ENCODE measurements at places on chromosomes 5 and 9. TPM values are rescaled to one million over a fixed set of nuclear protein-coding genes. Genes with fewer than 3 reads are reported as not detected.

Gene NUTM2F
- total RNA-seq: not detected

DNA sequence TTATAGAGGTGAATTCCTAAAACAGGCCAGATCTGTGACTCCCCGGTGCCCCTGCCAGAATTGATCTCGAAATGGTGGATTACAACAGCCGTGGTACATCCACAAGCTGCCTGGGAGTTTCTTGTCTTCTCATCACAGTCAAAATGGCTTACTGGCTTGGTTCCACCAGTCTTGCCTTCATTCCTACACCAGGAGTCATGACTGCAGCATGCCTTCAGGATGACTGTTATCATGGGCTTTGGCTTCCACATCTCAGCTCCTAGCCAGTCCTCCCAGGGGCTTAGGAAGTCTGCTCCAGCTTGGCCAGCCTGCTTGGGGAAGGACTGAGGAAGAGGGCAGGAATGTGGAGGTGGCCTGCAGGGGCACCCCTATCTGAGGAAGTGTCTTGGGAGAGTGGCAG, 132.9 kb upstream of the NR3C1 start:
- H3K4me1 ChIP-seq: no peaks in the 10 kb centered on the region
- DNase-seq: peak; percentile 18
- no peaks in the 10 kb centered on the region for H3K27me3 ChIP-seq

GRCh38 chr5:89991592-89991991, 418.0 kb downstream of the CETN3 start:
- H3K4me3 ChIP-seq: no peak overlapping the region
- no peaks in the 10 kb centered on the region for H3K36me3 ChIP-seq
- no peak overlapping the region for H3K27ac ChIP-seq
- H3K4me1 ChIP-seq: no peaks in the 10 kb centered on the region

DNA sequence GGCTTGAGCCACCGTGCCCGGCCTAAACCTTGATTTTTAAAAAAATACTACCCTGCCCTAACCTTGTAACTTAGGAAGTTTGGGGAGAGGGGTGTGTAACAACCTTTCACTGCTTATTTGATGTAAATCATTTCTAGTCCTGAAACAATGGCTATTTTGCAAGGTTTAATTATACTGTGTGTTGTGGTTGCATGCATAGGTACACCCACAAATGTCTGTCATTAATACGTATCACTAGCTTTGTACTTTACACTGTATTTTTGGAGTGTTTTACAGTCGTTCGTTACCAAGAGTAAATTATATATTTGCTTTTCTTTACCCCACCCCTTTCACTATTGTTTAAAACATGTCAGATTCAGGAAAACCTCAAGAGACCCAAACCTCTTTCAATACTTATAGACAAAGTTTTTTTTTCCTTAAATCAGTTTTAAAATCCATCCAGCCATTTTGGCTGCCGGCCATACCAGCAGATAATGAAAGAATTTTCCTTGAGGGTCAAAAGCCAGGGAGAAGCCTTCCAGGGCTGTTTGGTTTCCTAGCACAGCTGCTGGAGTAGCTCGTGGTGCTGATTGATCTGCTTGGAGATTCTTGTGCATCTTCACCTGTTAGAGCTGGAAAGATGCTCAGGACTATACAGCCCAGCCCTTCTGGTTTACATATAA, 50.7 kb downstream of the DOCK8 start:
- H3K4me3 ChIP-seq: no peak overlapping the region
- H3K4me1 ChIP-seq: no peaks in the 10 kb centered on the region
- no peak overlapping the region for H3K27ac ChIP-seq

Gene CYLC2
- total RNA-seq: not detected

GRCh38 chr9:97933297-97933998, 4.5 kb downstream of the HEMGN start:
- no peak overlapping the region for H3K27ac ChIP-seq
- H3K4me3 ChIP-seq: no peak overlapping the region
- no peaks in the 10 kb centered on the region for H3K4me1 ChIP-seq
- H3K27me3 ChIP-seq: peaks cover 71% of the 10 kb centered on the region
- no peak for DNase-seq

DNA sequence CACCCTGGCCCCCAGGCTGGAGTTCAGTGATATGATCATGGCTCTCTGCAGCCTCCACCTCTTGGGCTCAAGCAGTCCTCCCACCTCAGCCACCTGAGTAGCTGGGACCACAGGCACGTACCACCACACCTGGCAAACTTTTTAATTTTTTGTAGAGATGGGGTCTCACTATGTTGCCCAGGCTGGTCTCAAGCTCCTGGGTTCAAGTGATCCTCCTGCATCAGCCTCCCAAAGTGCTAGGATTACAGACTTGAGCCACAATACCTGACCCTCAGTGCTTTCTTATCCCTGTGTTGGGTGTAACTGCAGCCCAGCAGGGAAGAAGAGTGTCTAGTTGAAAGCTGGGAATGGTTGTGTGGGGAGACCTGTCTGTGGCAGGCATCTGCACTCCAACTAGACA, 10.9 kb downstream of the PTPA start:
- H3K4me3 ChIP-seq: no peak overlapping the region
- H3K27me3 ChIP-seq: no peaks in the 10 kb centered on the region
- H3K36me3 ChIP-seq: peaks cover 2% of the 10 kb centered on the region
- H3K4me1 ChIP-seq: peaks cover 10% of the 10 kb centered on the region

Gene FGFR4
- 3.8 TPM for total RNA-seq

DNA sequence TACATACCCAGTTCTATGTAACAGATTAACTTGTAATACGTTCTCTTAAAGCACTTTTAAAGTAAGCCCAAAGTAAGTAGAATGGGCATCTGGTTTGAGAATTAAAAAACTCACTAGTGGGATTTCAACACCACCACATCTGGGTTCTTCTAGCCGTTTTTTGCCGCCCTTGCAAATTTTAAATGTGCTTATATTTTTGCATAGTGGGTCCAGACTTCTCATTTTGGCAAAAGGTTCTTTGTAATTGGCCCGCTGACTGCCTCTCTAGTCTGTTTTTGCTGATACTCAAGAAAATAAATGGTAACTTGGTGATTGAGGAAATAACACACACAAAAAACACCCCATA, 582 bp upstream of the FBXO4 start:
- H3K4me1 ChIP-seq: peaks cover 22% of the 10 kb centered on the region
- H3K4me3 ChIP-seq: peak overlapping the region; percentile 66
- peak overlapping the region; percentile 92 for H3K27ac ChIP-seq
- peak; percentile 4 for DNase-seq
- no peaks in the 10 kb centered on the region for H3K27me3 ChIP-seq

GRCh38 chr5:163612358-163613149, 107.1 kb downstream of the MAT2B start:
- no peak for DNase-seq
- no peaks in the 10 kb centered on the region for H3K27me3 ChIP-seq
- no peaks in the 10 kb centered on the region for H3K36me3 ChIP-seq
- H3K27ac ChIP-seq: no peak overlapping the region
- no peak overlapping the region for H3K4me3 ChIP-seq
- no peaks in the 10 kb centered on the region for H3K4me1 ChIP-seq

DNA sequence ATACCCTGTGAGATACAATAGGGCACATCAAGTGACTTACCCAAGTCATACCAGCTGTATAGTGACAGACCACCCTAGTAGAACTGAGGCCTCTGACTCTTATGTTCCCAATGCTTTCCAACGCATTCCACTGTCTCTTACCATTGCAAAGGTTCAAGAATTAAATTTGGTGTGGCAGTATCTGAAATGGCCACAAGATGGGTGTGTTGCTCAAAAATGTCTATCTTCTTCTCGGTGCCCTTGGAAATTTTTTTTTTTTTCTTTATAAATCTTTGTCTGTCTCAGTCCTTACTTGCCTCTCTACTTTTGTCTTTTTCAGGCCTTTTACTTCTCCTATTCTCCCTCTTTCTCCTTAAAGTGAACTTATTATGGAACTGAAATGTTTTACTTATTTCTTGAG, 48.4 kb downstream of the GPR21 start:
- no peak overlapping the region for H3K27ac ChIP-seq
- H3K4me3 ChIP-seq: no peak overlapping the region
- no peaks in the 10 kb centered on the region for H3K36me3 ChIP-seq
- no peaks in the 10 kb centered on the region for H3K27me3 ChIP-seq
- H3K4me1 ChIP-seq: no peaks in the 10 kb centered on the region

Gene PRDM9
- not detected for total RNA-seq

GRCh38 chr5:178282391-178282790, 49.8 kb upstream of the PHYKPL start:
- DNase-seq: no peak
- H3K36me3 ChIP-seq: no peaks in the 10 kb centered on the region
- no peaks in the 10 kb centered on the region for H3K27me3 ChIP-seq
- H3K4me1 ChIP-seq: no peaks in the 10 kb centered on the region
- H3K4me3 ChIP-seq: no peak overlapping the region

DNA sequence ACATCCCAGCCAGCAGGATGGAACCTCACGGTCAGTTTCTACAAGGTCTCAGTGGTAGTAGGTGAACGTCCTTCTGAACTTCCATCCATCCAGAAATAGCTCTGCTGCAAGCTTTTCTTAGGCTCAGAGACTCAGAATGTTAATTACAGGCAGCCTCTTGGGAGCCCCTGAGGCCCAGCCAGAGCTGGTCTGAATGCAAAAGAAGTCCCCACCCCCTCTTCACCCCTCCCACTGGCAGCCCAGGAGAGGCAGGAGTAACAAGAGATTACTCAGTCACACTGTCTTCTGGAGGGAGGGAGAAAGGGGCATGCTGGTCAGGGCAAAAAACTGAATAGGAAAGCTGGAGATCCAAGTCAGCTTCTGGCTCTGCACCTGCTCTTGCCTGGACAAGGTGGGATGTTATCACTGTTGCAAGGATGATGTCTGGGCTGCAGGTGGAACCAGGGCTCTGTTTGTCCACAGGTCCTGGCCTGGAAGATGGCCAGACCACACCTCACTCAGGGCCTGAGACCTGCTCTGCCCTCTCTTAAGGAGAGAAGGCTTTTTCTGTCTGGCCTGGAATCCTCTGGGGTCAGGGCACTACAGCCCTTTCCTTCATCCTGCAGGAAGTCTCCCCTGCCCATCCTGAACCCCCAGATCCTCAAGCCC, 9.1 kb downstream of the ENHO start:
- H3K27ac ChIP-seq: no peak overlapping the region
- no peak for DNase-seq
- H3K36me3 ChIP-seq: no peaks in the 10 kb centered on the region
- H3K4me3 ChIP-seq: no peak overlapping the region
- peaks cover 7% of the 10 kb centered on the region for H3K27me3 ChIP-seq
- no peaks in the 10 kb centered on the region for H3K4me1 ChIP-seq

DNA sequence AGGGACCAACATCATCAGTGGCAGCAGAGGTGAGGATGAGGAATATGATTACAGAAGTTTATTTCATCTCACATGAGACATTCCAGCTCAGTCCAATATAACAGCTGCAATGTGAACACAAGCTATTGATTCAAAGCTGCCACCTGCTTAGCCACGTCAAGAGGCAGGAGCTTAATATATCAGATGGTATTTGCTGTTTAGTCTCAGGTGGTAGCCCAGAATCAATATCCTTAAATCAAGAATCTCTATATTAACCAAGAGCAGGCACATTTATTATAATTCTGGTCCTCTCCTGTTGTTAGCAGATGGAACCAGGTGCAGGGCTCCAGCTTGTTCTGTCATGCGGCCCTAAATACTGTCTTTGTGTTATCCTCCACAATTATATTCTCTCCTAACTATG, 431.6 kb downstream of the ICE1 start:
- H3K27ac ChIP-seq: no peak overlapping the region
- H3K36me3 ChIP-seq: no peaks in the 10 kb centered on the region
- no peaks in the 10 kb centered on the region for H3K4me1 ChIP-seq
- H3K4me3 ChIP-seq: no peak overlapping the region
- no peaks in the 10 kb centered on the region for H3K27me3 ChIP-seq
- DNase-seq: no peak

Gene CNTFR
- total RNA-seq: not detected

GRCh38 chr5:52910071-52910470, 79.1 kb upstream of the ITGA2 start:
- no peaks in the 10 kb centered on the region for H3K27me3 ChIP-seq
- H3K4me3 ChIP-seq: no peak overlapping the region
- no peak overlapping the region for H3K27ac ChIP-seq
- DNase-seq: no peak
- no peaks in the 10 kb centered on the region for H3K36me3 ChIP-seq

- DNase-seq: no peak
- H3K36me3 ChIP-seq: no peaks in the 10 kb centered on the region
- no peak overlapping the region for H3K4me3 ChIP-seq
- peaks cover 4% of the 10 kb centered on the region for H3K27me3 ChIP-seq
Measured at GRCh38 chr9:76296561-76297310, 97.5 kb downstream of the RFK start.

DNA sequence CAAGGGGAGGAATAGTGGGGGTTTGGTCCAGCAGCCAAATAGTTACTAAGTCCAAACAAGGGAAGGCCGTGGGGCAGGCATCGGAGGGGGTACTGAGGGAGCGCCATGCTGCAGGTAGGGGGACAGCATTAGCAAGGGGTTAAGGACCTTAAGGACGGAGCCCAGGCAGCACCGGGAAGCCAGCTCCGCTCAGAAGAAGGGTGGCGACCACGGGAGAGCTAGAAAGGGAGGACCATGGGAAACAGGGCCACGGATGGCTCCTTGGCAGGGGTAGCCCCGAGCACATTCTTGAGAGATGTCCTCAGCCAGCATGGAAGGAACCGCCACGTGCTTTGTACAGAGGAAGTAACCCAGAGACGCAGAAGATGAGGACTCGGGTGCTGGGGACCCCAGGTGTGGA, 76.2 kb upstream of the STXBP1 start:
- no peak overlapping the region for H3K4me3 ChIP-seq
- DNase-seq: no peak
- no peaks in the 10 kb centered on the region for H3K36me3 ChIP-seq
- H3K27ac ChIP-seq: no peak overlapping the region

DNA sequence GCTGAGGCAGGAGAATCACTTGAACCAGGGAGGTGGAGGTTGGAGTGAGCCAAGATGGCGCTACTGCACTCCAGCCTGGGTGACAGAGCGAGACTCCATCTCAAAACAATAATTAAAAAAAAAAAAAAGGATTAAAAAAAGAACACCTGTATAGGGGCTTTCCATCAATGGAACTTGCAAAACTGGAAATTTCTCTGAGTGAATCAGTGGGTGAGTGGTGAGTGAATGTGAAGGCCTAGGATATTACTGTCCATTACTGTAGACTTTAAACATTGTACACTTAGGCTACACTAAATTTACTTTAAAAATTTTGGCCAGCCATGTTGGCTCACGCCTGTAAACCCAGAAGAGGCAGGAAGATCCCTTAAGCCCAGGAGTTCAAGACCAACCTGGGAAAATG, 5.7 kb upstream of the RARS1 start:
- DNase-seq: no peak
- no peak overlapping the region for H3K4me3 ChIP-seq
- H3K36me3 ChIP-seq: no peaks in the 10 kb centered on the region
- no peak overlapping the region for H3K27ac ChIP-seq
- no peaks in the 10 kb centered on the region for H3K27me3 ChIP-seq

DNA sequence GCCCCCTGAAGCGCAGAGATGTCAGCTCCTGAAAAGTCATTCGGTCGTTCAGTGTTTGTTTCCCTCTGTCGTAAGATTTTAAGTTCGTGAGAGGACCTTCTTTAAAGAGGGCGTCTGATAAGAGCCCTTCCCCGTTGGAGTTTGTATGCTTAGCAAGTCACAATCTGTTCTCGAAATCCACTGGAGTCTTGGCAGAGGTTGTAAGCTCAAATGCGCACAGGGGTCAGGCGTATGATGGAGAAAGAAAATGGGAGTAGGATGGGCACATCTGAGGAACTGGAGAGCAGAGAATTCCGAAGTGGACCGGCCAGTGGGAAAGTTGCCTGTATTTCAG, 710 bp downstream of the HSD17B4 start:
- H3K36me3 ChIP-seq: no peaks in the 10 kb centered on the region
- peak overlapping the region; percentile 80 for H3K4me3 ChIP-seq
- H3K27ac ChIP-seq: peak overlapping the region; percentile 27
- peaks cover 7% of the 10 kb centered on the region for H3K4me1 ChIP-seq

Gene EQTN
- total RNA-seq: not detected

GRCh38 chr9:80156756-80157472, 585.1 kb downstream of the TLE4 start:
- H3K27ac ChIP-seq: no peak overlapping the region
- H3K36me3 ChIP-seq: no peaks in the 10 kb centered on the region
- DNase-seq: no peak
- no peak overlapping the region for H3K4me3 ChIP-seq
- H3K4me1 ChIP-seq: peaks cover 18% of the 10 kb centered on the region
- no peaks in the 10 kb centered on the region for H3K27me3 ChIP-seq
